SJSA1 (cell line): ENCODE measurements at places on chromosomes 7 and 10. TPM values are rescaled to one million over a fixed set of nuclear protein-coding genes. Genes with fewer than 3 reads are reported as not detected.

GRCh38 chr10:119541459-119542356 is 811 bp downstream of the RGS10 start:
- no peak for DNase-seq

DNA sequence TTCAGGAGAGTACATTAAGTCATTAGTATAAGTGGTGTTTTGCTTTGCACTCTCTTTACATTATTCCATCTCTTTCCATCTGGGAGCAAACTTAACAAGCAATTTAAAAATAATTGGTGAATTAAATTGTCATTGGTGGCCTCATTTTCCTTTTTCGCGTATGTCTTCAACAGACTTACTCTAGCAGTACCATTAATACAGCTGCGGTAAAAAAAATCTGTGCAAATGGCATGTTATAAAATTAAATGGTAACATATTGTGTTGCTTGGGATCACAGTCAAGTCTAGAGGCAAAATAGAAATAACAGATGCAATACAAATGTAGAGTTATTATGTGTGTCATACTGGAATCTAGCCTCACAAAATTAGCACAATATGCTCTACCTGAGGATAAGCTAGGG is 322.4 kb downstream of the PCDH15 start:
- no peak for DNase-seq

The SEMA3C gene
- total RNA-seq = 14.9 and 28.6 TPM in 2 replicates

The CLRN3 gene
- total RNA-seq = not detected in 2 replicates

GRCh38 chr10:12594448-12594944 is 245.1 kb downstream of the CAMK1D start:
- DNase-seq = no peak

DNA sequence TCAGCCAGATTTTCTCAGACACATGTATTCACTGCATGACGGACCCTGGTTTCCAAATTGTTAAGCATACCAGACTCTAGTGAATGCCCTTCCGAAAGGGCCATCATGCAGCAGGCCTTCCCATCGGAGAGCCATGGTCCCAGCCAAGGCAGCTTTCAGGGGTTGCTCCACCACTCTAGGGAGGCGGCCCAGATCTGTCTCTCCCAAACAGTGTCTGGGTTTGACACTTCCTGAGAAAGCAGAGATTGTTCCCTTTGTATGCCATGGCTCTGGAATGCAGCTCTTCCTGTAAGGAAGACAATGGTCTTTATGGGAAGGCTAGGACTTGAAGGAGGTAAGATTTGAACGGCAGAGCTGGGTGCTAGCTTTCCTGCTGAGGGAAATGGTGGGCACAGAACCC is 178.8 kb upstream of the BMPER start:
- no peak for DNase-seq

The FAM237B gene
- not detected in 2 replicates for total RNA-seq

GRCh38 chr10:78703593-78703992 is 365.2 kb upstream of the ZMIZ1 start:
- no peak for DNase-seq

DNA sequence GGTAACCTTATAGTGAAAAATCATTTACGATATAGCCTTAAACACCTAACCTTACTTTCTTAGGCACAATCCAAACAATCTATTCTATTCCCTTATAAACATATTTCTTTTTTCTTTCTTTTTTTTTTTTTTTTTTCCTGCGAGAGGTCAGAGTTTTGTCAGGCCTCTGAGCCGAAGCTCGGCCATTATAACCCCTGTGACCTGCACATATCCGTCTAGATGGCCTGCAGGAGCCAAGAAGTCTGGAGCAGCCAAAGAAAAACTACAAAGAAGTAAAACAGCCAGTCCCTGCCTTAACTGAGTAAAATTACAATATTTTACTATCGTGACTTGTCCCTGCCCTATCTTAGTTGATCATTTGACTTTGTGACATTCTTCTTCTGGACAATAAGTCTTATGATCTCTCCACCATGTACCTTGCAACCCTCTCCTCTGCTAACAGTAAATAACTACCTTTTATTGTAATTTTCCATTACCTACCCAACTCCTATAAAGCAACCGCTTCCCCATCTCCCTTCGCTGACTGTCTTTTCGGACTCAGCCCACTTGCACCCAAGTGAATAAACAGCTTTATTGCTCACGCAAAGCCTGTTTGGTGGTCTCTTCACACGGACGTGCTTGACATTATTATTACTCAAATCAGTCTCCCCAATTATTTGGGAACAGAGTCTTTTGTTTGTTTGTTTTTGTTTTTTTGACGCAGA is 64.5 kb downstream of the AOAH start:
- DNase-seq = no peak

- DNase-seq = no peak
Measured at GRCh38 chr10:108465871-108466641, 1301.5 kb upstream of the SORCS1 start.

DNA sequence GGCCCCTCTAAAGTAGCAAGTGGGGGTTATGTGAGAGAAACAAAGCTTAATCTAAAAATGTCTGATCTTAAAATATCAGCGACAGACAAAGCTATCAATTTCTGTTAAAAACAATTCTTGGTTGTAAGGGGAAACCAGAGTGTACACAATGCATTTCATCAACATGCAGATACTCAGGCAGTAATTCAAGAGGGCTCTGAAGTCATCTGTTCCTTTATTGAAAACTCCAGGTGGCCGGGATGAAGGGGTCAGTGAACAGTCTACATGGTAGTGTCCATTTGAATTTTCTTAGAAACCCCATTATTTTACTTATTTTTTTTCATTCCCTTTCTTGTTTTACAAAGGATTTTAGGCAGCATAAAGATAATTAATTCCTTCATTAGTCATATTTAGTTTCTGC is 36.7 kb upstream of the BTBD16 start:
- no peak for DNase-seq

DNA sequence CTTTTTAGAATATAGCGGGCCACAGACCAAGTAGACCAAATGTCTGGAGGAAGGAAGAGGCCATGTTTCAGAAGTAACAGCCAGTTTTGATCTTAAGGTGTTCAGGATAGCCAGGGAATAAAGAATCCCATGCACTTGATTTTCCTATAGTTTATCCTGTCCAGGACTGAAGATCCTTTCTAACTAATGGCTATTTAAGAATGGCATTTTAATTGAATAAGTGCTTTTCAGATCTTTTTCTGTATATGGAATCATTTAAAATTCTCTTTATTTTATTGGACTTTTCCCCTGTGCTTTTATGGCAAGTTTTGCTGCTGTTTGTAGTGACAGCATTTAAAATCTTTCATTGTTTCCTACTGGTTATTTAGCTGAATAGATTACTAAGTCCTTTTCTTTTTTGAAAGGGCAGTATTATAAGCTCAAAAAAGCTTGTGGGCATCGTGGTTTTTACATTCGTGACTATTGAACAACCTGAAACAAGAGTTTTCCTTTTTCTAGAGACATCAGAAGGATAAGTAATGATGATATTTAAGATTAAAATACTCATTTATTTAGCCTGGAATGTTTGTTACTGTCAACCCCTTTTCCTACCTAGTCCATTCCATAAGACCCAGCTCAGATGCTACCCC is 2.4 kb downstream of the INPP5F start:
- no peak for DNase-seq

DNA sequence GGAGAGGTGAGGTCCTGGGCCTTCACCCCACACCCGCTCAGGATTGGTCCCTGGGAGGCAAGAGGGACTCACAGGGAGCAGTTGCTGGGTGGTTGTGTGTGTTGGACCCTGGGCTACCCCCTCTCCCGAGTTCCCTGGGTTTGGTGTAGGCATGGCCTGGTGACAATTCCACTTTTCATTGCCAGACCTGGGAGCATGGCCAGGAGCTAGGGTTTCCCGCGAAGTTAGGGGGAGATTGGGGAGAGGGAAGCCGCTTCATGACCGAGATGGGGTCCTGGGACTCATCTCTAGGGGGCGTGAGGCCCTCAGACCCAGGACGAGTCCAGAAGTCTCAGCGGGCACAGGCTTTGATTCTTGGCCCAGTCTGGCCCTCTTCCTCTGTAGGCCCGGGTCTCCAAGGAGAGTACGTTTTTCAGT is 606 bp downstream of the PALD1 start:
- no peak for DNase-seq

The NSMCE4A gene
- total RNA-seq = 48.8 and 59.1 TPM in 2 replicates

DNA sequence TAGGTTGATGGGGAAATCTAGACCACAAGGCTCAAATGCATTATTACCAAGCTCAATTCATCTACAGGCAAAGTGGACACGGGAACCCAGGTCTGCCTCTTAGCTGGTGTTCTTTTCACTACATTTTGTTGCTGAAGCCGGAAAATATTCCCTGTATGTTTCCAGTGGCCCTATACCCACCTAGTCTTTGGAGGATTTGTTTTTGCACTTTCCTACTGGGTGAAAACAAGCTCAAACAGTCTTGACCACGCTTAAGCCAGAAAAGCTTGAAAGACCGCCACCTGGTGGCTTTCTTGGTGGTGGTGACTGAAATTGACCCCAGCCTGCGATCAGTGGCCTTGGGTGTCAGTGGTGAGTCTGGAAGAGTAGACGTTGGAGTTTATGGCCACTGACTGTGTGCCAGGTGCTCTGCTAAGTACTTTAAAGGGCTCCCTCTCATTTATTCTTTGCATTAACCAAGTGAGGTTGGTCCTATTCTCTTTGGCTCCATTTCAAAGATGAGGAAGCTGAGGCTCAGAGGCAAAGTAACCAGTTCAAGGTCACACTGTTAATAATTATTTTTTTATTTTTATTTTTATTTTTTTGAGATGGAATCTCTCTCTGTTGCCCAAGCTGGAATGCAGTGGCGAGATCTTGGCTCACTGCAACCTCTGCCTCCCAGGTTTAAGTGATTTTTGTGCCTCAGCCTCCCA is 11.1 kb upstream of the CRTAC1 start:
- DNase-seq = peak; percentile 60

- no peak for DNase-seq
Measured at GRCh38 chr7:102463841-102464576, 654 bp downstream of the ALKBH4 start.

- no peak for DNase-seq
Measured at GRCh38 chr7:50721661-50722259, 60.9 kb downstream of the GRB10 start.

The HHEX gene
- total RNA-seq = 17.3 and 17.7 TPM in 2 replicates

The OR2A42 gene
- total RNA-seq = not detected in 2 replicates

GRCh38 chr7:68180761-68181160 is 1184.1 kb downstream of the TYW1 start:
- DNase-seq = no peak

The OPN1SW gene
- total RNA-seq = not detected in 2 replicates

The TAS2R3 gene
- total RNA-seq = 0.18 TPM in 1 of 2 replicates, not detected in the other

DNA sequence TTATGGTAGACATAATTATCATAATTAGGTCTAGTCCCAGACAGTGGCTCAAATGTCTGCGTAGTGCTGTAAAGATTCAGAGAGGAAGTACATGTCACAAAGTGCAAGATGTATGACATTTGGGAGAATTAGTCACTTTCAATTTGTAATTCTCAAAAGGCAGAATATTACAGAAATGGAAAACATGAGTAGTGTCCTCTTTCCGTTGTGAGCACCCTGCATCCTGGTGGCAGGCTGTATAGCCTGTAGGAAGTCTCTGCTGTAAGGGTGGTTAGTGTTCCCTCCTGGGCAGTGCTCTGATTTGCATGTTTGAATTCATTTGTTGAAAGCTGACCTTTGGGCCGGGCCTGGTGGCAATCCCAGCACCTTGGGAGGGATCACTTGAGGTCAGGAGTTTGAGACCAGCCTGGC is 17.0 kb downstream of the CDK14 start:
- no peak for DNase-seq

The GPR141 gene
- not detected in 2 replicates for total RNA-seq

DNA sequence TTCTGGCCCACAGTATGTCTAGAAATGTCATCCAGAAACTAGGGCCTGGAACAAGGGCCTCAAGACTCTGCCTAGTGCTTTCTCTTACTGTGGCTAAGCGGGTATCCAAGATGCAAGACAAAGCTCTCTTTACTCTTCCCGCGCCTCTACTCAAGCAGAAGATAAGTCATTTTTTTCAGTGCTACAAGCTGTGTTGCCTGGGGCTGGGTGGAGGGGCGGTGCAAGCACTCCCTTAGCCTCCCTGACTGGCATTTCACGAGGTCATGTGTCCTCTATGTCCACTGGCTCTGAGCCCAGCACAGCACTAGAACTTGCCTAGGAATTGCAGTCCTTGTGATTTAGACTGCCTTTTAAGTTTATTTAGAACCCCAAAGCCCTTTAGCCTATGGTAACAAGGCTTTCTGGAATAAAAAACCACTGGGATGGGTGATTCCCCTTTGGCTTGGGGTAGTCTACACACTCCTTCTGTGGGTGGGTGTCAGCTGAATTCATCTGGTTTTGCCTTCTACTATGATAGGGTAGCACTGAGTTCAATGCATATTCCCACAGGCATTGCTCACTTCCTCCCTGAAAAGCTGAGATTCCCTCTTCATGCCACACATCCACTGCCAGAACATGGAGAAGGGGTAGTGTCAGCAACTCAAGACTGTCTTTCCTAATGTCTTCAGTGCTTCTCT is 371.8 kb upstream of the KCND2 start:
- DNase-seq = no peak

DNA sequence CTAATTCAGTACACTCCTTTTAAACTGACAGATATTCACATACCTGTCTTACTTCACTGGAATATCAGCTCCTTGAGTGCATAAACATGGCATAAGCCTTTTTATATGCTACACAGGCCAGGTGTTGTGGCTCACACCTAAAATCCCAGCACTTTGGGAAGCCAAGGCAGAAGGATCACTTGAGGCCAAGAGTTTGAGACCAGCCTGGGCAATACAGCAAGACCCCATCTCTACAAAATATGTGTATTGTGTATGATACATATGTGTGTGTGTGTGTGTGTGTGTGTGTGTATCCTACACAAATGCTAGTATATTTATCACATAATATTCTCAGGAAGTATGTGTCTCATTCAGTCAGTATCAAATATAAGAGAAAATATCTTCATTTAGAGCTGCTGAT is 45.3 kb downstream of the DNAJC12 start:
- no peak for DNase-seq

- no peak for DNase-seq
Measured at GRCh38 chr7:75591467-75592255, 99.5 kb downstream of the SPDYE5 start.

DNA sequence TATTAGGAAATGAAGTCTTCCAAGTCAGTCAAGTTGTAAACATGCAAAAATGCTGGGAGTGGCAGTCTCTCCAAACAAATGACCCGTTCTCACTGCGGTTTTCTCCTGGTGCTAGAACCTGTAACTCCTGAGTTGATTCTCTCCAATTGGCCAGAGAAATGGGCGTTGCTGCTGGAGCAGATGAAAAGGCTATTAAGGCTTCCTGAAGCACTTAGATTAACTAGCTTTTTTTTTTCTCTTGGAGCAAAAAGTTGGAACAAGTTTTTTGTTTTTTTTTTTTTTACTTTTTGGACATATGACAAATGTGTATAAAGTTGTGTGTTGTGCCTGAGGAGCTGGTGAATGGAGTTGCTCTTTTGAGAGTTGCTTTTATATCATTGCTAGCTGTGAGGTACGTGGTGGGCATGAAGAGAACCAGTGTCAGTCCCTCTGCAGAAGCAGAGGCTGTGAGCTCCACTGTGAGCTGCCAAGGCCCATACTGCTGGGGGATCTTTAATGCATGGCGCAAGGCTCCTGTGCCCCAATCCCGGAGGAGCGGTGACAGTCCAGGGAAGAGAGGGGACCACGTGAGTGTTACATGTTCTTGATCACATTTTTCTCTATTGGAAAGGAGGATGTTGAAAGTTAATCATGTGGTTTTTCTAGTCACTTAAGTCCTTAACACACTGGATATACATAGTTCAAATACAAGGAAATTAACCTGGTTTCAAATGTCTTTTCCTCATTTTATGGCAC is 393.6 kb upstream of the GALNT17 start:
- DNase-seq = no peak

- DNase-seq = no peak
Measured at GRCh38 chr7:31333291-31333690, 7.2 kb downstream of the NEUROD6 start.

GRCh38 chr10:48187713-48188485 is 86.6 kb downstream of the FRMPD2 start:
- no peak for DNase-seq
